ENCODE measurements at places on chromosomes 12 and 14.

DNA sequence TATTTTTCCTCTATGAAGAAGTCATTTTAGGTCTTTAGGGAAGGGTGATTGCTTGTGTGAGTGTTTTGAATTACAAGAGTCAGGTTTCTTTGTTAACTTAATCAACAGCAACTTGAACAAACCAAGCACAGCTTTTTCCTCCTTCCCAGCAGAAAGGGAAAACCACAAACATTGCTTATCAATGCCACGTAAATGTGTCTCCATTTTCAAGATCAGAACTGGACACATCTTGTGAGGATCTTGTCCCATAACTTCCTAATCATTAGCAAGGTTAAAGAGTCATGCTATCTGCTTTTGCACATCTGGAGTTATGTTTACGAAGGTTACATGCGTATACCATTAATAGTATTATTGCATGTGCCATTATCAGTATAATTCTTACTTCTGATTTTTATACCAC is 248.0 kb upstream of the FLRT2 start:
- no peak for DNase-seq

DNA sequence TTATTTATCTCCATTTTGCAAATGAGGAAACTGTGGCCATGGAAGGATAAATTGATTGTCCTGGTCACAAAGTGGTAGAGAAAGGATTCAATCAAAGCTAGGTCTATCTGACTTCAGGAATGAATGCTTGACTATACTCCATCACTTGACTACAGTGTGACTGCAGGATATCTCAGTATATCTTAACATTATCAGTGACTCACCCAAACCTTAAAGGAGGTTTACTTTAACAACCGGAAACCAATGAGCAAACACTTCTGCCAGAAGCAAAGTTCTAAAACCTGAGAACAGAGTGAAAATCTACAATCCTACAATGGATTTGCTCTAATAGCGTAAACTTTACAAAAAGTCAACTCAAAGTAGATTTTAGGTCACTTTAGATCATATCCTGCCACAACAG is 277.0 kb downstream of the CEP128 start:
- no peak for DNase-seq

- DNase-seq, result peak; percentile 72
Observed at GRCh38 chr12:113462117-113462774, 9.4 kb downstream of the LHX5 start.

DNA sequence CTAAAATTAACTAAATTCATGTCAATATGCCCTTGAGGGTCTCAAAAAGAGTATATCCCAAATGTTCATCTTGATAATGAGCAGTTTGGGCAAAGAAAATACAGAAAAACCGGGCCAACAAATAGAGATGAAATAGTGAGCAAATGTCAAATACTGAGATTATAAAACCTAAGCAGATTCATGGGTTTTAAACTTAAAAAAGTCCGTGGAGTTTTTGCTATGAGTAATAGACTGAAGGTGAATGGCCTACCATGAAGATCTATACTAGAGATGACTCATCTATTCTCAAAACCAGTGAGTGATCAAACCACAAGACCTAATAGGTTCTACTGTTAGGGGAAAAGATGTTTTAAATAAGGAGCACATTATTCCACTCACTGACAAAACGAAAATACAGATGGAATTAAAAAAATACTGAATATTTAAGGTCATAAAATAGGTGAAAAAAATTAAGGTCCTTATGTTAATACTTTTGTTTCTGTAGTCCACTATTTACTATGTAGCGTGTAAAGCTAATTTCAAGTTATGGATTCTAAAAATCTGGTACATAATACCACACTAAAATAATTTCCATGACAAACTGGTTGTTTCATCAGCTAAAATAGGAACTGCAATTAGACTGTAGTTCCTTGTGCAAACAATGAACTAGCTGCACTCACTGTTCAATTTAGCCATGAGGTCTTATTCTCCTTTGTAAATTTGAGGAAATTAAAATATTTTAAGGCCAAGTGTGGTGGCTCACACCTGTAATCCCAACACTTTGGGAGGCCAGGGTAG is 5.0 kb downstream of the HNRNPC start:
- DNase-seq, result no peak

DNA sequence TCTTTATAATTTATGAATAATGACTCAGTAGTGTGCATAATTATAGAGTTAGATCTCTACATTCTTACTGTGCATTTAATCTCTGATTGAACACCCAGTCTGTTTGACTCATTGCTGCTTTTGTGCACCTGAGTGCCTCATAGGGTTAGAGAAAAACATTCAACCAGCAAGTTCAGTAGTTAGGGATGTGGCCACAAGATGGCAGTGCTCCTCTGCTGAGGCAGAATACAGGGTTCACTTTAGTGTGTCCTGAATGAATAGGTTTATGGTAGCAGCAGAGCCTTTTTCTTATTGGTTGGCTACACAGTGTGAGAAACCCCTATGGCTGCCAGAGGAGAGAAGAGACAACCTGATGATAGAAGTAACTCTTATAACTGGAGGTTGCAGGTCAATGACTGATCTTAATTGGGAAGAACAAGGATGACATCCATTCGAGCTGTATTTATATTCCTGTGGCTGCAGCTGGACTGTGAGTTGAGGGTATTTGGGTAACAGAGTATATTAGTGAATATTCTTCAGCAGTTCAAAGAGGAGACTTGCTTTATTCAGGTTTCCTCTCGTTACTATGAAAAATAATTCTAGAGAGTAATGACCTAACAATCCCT is 194.9 kb upstream of the OR4E1 start:
- DNase-seq, result peak; percentile 63

DNA sequence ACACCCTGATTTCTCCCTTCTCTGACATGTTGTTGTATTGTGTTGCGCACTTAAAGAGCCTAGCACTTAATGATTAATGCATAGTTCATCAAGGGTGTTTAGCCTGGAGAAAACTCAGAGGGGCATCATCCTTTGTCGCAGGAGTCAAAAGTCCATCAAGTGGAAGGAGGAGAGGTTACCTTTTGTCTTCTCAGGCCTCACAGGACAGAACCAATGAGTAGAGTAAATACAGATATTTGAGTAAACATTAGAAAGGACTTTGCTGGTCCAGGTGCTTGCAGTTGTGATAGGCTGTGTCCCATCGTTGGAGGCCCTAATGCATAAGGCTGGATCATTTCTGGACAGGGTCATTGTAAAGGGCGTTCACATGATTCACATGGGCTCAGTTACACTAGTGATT is 430.9 kb downstream of the PCNX1 start:
- DNase-seq, result no peak

GRCh38 chr12:75786070-75786469 is 245.5 kb downstream of the PHLDA1 start:
- no peak for DNase-seq

DNA sequence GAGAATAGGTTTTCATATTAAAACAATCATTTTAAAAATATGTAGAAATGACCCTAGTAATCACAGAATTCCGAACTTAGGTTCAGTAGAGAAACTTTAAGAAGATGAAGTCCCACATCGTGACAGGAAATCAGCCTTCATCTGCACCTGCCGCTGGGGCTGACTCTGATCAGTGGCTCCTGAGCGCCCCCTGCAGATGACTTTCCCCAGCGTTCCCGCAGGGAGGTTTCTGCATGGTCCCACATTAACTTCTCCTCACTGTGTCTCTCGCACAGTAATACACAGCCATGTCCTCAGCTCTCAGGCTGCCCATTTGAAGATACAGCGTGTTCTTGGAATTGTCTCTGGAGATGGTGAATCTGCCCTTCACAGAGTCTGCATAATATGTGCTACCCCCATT is 1131.1 kb downstream of the TMEM121 start:
- DNase-seq, result no peak

- no peak for DNase-seq
Observed at GRCh38 chr14:42141328-42141727, 534.7 kb downstream of the LRFN5 start.

- no peak for DNase-seq
Observed at GRCh38 chr12:44655846-44656245, 220.3 kb downstream of the NELL2 start.

DNA sequence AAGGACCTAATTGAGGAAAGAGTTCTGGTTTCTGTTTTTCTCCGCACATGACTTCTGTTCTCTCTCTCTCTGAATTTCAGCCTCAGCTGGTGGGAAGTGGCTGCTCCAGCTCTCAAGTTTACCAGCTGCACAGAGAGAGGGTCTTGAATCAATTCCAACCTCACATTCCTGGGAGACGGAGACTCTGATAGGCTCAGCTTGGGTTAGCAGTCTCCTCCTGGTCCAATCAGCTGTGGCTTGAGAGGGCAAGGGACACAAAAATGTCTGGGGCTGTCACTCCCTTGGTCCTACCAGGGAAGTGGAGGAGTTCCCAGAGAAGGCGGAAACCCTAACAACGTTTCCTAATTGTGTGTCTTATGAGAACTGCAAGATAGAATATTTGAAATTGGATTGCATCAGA is 7.0 kb downstream of the CCDC63 start:
- no peak for DNase-seq

- no peak for DNase-seq
Observed at GRCh38 chr14:78083837-78084236, 86.3 kb upstream of the NRXN3 start.

DNA sequence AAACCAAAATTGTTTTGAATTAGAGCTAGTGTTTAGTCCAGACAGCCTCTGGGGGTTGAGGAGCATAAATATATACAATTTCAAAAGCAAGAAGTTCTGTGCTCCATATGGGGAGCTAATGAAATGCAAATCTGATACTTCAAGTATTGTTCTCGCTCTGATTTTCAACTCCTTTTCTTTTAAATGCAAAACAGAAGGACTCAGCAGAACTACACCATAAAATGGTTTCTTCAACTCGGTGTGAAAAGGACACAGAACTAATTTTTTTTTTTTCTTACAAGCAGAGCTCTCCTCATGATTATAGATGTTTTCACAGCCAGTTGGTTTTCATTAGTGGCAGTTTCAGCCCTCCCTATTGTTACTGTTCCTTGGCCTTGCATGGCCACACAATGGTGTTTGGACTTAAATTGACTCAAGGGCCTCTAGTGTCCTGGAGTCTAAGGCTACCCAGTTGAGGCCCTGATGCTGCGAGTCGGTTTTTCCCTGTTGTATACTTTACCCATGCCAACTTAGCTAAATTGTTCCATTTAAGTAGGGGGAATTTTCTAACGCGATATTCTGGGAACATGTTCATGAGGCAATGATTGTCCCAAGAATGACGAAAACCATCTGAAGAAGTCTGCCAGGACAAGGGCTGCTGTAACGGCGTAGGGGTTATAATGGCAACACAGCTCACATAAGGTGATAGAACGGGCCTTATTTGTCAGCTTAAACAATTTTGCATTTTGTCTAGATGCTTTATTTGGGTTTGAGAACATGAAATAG is 120.3 kb downstream of the GPR135 start:
- DNase-seq, result no peak

GRCh38 chr14:29007990-29008389 is 241.4 kb downstream of the FOXG1 start:
- DNase-seq, result no peak

GRCh38 chr12:118463677-118464076 is 87.3 kb downstream of the SUDS3 start:
- no peak for DNase-seq

GRCh38 chr12:123164710-123165261 is 13.9 kb upstream of the PITPNM2 start:
- DNase-seq, result no peak

DNA sequence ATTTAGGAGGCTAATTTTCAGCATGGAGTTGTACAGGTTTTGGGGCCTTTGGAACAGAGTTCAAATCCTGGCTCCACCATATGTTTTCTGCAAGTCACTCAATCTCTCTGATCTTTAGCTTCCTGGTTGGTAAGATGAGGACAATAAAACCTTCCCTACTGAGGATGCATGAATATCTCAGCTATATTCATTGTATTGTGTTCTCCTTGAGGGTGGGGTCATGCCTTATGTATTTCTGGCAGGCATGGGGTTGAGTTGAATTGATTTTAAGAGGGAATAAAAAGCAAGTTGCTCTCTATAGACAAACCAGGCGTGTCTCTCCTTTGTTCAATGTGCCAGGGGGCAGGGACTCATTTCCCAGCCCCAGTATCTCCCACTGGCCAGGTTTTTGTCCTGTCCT is 173.1 kb downstream of the C12orf75 start:
- no peak for DNase-seq

- no peak for DNase-seq
Observed at GRCh38 chr12:128339631-128340030, 72.7 kb downstream of the TMEM132C start.

- DNase-seq, result no peak
Observed at GRCh38 chr12:34275129-34275528, 252.8 kb downstream of the ALG10 start.

DNA sequence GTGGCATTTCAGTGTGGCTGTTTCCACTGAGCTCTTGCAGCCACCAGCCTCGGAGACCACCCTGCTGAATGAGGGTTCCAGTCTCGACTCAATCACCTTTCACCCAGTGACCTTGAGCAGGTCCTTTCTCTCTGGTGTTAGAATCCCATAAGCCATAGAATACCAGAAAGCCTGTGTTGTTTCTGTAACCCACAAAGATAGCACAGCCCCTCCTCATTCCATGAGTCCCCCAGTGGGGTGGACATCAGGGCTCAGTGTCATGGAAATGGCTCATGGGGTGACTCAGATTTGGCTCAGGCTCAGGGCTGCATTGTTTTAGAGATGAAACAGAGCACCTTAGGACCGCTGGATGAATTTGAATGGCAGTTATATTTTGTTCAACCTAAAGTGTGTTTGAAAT is 171.5 kb downstream of the PTPN11 start:
- DNase-seq, result no peak

GRCh38 chr12:27580561-27581330 is 56.7 kb downstream of the PPFIBP1 start:
- DNase-seq, result no peak

DNA sequence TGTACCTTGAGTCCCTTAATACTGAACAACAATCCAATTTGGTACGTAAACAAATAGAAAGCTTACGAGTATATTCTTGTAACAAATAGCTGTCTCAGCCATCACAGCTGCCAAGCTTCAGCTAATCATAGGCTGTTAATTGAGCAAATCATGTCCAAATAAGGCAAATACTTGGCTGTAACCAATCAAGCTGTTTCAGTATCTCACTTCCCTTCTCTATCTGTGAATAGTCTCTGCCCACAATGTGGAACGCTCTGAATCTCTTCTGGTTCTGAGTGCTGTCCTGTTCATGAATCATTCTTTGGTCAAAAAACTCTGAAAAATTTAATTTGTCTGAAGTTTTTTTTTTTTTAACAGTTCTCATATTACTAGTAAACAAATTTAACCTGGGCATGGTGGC is 5.8 kb upstream of the NEMF start:
- DNase-seq, result no peak

DNA sequence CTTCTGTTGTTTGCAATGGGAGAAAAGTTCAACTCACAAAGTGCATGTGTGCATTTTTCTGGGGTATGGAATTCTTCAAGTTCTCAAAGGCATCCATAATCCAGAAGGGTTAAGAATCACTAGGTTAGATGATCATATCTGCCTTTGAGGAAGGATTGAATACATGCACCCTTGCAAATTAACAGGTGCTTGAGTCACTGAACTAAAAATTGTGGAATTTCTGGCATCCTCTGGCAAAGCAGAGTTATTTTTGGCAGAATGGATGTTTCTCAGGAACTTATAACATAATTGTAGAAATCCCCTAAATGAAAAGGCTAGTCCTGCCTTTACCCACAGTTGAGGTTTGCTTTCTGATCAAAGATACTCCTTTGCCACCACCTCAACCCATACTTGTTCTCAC is 136.5 kb upstream of the DYRK2 start:
- no peak for DNase-seq

- DNase-seq, result no peak
Observed at GRCh38 chr12:13117029-13117428, 13.6 kb upstream of the GSG1 start.
